ENCODE measurements at places on chromosomes 2 and 18.

DNA sequence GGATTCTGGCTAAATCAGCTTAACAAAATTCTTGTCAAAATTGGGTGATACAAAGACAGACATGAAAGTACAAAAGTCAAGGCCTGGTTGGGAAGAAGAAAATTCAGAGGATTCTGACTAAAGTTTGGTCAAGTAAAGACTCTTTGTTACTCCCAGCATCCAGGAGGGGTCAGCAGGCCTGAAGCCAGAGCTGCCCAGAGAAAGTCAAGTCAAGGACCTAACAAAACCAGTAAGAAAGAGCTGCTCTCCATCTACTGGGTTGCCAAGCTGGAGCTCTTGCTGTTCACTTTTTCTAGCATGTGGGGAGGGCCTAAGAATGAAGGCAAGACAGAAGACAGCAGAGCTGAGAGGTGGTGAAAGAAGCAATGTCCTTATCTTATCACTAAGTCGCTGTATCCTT is 143.3 kb downstream of the C1D start:
- no peak for DNase-seq

GRCh38 chr2:61443342-61444041 is 27.4 kb downstream of the USP34 start:
- no peak for DNase-seq

DNA sequence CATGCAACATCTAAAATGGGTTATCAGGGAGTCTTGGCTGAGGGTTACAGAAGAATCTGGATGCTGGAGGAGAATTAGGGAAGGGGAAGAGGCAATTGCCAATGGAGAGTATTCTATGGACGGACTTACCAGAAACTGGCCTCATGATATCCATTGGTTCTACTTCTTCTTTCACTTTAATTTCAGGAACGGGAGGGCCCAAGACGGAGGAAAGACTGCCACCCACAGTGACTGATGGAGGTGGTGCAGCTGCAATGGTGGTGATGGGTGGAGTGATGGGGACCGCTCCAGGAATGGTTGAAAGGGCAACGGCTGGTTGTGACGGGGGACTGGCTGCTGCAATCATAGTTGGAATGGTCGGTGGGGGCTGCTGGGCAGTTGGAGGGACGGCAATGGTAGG is 69.1 kb upstream of the AMMECR1L start:
- DNase-seq, result no peak

- DNase-seq, result no peak
Observed at GRCh38 chr2:191544461-191545062, 133.4 kb upstream of the NABP1 start.

DNA sequence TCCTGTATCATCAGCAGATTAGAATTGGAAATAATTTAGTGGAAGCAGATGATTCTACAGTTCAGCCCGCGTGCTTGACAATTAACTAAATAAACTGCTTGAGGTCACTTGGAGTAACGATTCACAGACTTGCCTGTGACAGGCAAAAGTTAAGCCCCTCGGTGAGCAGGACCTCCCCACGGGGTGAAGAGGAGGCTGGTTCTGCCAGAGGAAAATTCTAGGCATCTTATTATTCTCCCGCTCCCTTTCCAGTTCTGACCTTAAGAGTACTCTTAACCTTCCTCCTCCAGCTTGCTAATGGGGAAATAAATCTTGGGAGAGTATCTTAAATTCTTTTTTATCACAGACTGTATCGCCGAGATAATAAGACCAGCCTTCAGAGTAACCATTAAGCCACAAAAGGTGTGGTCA is 169.7 kb upstream of the SMAD2 start:
- DNase-seq, result no peak

GRCh38 chr2:61214171-61214570 is 52.2 kb downstream of the C2orf74 start:
- no peak for DNase-seq

- DNase-seq, result no peak
Observed at GRCh38 chr18:79932907-79933306, 18.5 kb downstream of the SLC66A2 start.

DNA sequence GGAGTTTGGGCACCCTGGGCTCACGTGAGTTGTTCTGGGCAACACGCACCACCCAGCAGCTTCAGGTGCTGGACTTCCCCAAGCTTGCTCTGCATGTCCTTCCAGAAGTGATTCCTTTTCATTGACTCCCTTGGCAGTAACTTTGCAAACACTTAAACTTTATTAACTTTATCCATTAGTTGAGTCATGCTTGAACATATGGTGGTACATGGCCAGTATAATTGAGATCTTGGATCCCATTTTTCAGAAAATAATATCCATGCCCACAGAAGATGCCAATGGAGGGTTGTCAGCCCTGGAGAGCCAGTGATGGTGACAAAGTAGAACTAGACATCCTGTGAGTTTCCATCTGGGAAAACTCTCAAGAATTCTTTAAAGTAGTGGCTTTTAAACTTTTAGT is 144.2 kb downstream of the COPS8 start:
- DNase-seq, result no peak

DNA sequence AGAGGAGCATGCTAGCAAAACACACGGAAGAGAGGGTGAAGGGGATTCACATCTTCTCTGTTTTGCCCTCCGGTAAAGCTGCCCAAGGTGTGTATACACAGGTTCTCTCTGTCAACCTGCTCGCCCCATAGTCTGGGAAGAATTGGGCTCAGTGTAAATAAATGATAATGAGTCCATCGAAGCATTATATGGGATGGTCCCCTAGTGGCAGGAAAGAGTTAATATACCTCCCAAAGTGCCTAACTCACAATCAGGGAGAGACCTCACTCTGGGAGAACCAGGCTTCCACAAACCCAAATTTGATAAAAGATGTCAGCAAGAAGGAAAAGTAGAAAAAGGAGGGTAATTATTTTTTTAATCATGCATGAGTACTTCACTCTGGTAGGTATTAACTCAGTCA is 262.2 kb upstream of the ZNF521 start:
- no peak for DNase-seq

DNA sequence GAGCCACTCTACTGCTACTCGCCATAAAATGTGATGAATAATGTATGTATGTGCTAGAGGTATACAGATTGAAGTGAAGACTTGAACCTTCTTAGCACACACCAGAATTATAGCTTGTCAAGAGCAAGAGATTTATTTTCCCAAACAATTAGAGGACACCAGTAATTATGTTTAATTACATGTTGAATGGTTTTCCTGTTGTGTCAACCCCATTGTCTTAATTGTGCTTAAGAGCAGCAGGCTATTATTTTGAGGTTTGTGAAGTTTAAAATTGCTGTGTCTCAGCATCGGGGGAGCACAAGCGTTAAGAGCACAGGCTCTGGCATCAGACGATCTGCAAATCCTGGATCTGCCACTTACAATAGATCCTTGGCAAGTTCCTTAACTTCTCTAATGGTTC is 29.0 kb downstream of the KIF5C start:
- no peak for DNase-seq

DNA sequence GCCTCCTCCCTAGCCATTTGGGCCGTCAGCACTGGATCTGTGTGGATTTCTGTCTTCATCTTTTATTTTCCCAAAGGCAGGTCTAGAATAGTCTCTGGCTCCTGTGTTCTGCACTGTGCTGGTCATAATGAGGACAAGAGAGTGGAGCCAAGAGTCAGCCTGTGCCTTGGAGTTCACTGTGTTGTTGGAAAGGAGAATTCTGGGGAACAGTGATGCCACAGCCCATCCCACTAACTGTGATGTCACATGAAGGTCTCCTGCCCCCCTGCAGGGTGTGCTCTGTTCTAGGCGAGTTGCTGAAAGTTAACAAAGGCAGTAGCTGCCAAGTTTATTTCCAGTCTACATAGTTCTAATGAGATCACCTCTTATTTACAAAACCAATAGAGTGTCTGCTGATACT is 248.5 kb downstream of the TPGS2 start:
- DNase-seq, result no peak

- DNase-seq, result no peak
Observed at GRCh38 chr2:128639120-128639477, 320.4 kb upstream of the HS6ST1 start.

DNA sequence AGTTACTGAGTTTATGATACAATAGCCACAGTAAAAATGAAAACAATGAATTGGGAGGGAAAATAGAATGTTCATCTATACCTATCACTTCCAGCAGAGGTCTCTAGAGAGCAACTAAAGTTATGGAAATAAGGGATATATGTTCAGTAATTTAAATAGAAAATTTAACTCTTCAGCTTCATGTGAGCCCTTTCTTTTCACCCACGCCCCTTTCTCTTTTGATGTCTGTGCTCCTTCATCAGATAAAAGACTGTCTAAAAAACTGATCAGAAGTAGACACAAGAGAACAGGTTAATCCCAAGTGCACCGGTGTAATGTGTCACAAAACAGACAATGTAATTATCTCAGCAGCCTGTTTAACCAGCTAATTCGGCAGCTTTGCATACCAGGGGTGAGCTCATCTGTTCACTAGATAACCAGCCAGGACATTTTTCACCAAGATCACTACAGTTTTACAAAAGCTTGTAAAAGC is 238.5 kb upstream of the ERBB4 start:
- DNase-seq, result no peak

DNA sequence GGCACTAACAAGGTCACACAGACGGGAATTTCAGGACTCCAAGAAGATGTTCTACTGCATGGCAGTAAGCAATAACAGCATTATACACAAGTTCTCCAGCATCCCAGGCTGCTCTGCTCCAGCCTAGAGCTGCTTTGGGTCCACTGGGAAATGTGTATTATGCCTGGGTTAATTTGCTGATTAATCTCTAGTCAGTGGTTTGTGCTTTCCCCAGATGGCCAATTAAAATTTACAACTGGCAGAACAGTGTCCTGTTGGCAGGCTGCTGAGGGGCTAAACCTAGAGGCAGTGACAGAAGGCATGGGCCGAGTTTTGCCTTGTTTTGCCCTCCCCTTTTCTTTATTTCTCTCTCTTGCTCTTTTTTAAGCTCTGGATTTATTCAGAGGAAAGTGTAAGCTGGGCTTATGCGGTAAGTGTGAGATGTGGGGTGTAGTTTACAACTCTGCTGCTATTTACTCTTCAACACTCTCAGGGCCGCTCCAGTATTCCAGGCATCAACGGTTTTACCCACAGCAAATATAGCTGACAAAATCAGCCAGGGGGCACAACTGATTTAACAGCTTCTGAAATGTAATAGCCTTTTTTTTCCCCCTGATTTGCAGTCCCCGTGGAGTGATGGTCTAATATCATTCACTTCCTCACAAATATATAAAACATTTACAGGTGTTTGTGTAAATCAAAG is 348.0 kb downstream of the GPD2 start:
- DNase-seq, result no peak

- no peak for DNase-seq
Observed at GRCh38 chr2:241865957-241866789, 3.4 kb upstream of the RTP5 start.

DNA sequence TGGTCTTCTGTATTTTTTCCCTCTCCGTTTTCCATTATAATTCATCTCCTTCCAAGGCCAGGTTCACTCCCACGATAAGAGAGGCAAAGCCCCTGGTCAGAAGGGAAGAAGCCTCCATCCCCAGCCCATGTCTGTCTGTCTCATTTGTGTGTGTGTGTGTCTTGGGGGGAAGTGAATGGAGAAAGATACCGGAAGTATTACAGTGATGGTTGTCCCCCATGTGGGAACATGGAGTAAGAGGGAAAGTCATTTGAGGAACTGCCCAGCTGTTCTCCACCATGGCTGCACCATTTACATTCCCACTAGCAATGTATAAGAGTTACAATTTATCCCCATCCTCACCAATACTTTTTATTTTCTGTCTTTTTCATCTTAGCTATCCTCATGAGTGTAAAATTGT is 113.6 kb upstream of the ATP8B1 start:
- no peak for DNase-seq

GRCh38 chr2:215447056-215447455 is 11.2 kb upstream of the FN1 start:
- DNase-seq, result no peak

GRCh38 chr2:203623096-203623495 is 83.3 kb upstream of the CD28 start:
- no peak for DNase-seq

DNA sequence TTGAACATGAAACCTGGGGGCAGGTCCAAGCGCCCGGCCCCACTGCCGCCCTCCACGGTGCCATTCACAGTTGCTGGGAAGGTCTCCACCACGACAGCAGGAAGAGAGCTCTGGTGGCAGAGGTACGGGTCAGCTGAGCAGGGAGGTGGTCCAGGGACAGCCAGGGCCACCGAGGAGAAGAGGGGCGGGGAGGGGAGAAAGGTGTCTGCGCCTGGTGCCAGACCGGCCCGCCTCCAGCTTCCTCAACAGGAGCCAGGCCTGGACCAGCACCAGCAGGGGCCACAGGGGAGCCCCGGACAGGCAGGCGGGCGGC is 56.2 kb downstream of the BIN1 start:
- no peak for DNase-seq

DNA sequence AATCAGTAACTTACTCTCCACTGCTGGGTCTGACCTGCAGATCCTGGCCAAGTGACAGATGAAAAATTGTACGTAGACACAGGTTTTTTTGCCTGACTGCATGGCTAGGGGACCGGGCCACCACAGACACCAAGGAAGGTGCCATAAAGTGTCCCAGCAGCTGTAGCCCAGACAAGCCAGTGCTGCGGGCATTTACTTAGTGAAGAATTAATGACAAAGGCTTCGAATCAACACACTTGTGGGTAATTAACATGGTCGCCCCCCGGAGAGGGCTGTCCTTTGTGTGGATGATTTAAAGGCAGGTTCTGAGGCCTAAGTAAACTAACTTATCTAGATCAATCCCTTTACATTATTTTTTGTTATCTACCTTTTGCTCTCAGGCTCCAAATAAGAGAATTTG is 1709.1 kb upstream of the LRRTM1 start:
- DNase-seq, result no peak

- DNase-seq, result no peak
Observed at GRCh38 chr18:77124452-77124922, 8.1 kb downstream of the MBP start.

DNA sequence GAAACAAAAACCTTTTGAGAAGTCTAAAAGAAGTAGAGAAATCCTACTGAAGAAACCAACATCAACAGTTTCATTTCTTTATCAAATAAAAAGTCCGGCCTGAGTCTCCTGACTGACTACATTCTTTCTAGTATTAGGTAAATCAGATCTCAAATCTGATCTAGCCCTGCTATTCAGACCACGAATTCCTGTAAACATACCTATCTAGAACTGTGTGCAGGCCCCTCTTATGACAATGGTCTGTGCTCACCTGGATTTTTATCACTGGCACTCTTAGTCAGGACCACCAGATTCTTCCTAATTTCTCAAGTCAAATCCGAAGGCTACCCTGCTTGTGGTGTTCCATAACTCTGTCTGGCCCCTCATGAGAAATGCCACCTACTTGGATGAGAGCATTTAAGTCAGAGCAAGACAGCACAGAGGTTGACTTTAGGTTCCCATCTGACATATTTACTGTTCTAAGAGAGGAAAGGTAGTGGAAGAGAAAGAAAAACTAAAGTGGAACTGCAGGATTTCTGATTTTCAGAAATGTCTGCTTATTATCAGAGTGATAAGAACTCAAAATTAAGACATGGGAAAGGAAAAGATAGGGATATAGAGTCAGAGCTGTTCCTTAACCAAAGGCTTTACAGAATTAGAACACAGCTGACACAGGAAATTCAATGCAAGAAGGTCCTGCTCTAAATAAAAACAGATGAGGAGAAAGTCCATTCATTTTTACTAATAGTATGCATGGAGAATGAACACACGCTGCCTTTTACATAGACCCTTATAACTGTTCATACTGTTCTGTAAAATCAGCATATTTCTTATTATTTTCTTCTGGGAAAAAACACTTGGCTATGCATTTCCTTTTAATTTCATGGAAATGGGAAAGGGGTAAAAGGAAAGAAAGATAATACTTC is 56.5 kb downstream of the SLC8A1 start:
- no peak for DNase-seq

GRCh38 chr2:240793313-240794177 is 26.5 kb downstream of the KIF1A start:
- no peak for DNase-seq
